ENCODE measurements at places on chromosomes 12 and 14.

GRCh38 chr14:63267171-63267570, 51.6 kb downstream of the GPHB5 start:
- H3K36me3 ChIP-seq, result no peaks in the 10 kb centered on the region
- H3K27me3 ChIP-seq, result peaks cover 6% of the 10 kb centered on the region
- no peak for DNase-seq
- H3K4me1 ChIP-seq, result no peaks in the 10 kb centered on the region
- no peak overlapping the region for H3K27ac ChIP-seq
- no peak overlapping the region for H3K4me3 ChIP-seq

DNA sequence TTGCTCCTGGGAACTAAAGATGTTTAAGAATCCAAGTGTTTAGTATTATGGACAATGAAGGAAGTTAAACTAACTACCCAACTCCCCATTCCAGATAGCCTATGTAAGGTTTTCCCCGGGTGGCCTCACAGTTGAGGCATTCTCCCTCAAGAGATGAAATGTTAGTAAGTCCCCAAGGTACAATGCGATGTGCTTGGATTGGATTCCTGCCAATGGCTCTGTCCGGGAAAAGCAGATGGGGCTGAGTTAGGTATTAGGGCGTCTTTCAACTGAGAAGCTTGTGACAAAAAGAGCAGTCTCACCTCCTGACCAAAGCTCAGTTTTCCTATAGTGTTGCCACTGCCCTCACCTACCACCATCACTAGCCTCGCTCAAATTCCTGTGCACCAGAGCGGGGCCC, 64.8 kb upstream of the E2F7 start:
- no peak overlapping the region for H3K27ac ChIP-seq
- no peak for DNase-seq
- H3K4me3 ChIP-seq, result no peak overlapping the region
- no peaks in the 10 kb centered on the region for H3K36me3 ChIP-seq

GRCh38 chr12:89370850-89371249, 18.5 kb upstream of the DUSP6 start:
- peaks cover 29% of the 10 kb centered on the region for H3K36me3 ChIP-seq

DNA sequence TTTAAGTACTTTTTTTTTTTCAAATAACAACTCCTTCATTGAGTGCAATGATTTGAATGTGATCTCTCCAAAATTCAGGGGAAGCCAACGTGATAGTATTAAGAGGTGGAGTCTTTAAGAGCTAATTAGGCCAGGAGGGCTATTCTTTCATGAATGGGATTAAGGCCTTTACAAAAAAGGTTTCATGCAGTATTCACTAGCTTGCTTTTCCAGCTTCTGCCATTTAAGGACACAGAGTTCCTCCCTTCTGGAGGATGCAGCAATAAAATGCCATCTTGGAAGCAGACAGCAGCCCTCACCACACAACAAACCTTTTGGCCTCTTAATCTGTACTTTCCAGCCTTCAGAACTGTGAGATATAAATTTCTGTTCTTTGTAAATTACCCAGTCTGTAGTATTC, 586.8 kb upstream of the LMO3 start:
- no peak overlapping the region for H3K27ac ChIP-seq
- no peaks in the 10 kb centered on the region for H3K36me3 ChIP-seq
- DNase-seq, result no peak
- no peaks in the 10 kb centered on the region for H3K4me1 ChIP-seq

- no peak for DNase-seq
- H3K4me3 ChIP-seq, result no peak overlapping the region
- no peaks in the 10 kb centered on the region for H3K4me1 ChIP-seq
These were observed 11.3 kb downstream of the ERG28 start for GRCh38 chr14:75649337-75649736.

DNA sequence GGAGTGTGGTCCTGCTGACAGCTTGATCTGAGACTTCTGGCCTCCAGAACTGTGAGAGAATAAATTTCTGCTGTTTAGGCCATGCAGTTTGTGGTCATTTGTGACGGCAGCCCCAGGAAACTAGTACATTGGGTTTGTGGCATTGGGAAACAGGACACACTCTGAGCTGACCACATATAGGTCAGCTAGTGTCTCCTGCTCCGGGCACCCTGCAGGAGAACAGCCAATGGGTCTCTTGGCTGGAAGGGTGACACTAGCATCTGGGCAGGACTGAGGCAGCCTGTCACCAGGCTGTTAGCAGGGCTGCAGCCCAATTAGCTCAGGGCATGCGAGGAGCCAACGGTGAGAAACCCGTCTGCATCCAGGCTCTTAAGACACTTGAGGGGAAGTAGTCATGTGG, 83.2 kb downstream of the PITPNM2 start:
- H3K4me1 ChIP-seq, result peaks cover 17% of the 10 kb centered on the region
- H3K27ac ChIP-seq, result no peak overlapping the region
- no peaks in the 10 kb centered on the region for H3K36me3 ChIP-seq
- no peak overlapping the region for H3K4me3 ChIP-seq

DNA sequence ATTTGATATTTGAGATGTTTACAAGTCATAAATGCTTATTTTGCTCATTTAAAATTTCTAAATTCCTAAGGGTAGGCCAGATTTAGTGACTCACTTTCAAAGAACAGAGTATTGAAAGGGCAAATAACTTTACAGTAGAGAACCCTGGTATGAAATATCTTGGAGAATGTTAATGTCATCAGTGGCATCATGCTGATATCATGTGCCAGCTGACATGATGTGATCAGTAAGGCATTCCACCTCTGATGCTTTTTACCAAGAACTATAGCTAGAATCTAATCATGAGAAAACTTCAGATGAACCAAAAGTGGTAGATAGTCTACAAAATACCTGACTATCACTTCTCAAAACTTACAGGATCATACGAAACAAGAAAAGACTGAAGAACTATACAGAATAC, 2.9 kb upstream of the FLRT2 start:
- no peaks in the 10 kb centered on the region for H3K36me3 ChIP-seq
- no peaks in the 10 kb centered on the region for H3K27me3 ChIP-seq
- H3K4me3 ChIP-seq, result no peak overlapping the region
- DNase-seq, result no peak
- H3K27ac ChIP-seq, result no peak overlapping the region
- H3K4me1 ChIP-seq, result no peaks in the 10 kb centered on the region

DNA sequence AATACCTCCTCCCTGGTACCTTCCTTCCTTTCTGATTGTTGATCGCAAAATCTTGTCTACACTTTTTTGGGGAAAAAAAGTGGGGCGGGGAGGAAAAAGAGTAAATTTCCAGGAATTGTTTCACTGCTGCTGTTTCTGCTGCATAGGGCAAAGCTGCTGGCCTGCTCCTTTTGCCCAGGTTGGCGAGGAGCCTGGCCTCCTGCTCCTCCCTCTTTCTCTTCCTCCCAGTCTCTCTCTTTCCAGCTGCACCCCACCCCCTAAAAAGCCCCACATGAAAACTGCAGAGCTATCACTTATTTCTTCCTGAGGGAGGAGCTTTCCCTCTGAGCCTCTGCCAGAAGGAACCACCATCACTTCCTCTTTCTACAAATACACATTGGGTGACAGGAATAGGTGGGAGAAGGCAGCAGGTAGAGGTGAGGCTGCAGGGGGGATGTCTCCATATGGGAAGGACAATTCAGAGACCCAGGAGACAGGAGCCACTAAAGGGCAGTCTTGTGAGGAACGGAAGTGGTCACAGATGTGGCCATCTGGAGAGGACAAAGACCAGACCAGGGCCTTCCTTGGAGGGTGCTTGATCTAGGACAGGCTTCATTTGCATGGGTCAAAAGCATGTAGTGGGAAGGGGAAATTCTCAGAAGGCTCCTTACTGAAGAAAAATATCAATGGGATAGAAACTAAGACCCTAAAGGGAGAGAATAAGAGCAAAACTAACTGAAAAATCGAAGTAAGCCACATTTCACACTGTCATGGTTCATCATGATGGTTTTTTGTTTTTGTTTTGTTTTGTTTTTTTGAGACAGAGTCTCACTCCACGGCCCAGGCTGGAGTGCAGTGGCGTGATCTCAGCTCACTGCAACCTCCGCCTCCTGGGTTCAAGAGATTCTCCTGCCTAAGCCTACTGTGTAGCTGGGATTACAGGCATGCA, 14.8 kb downstream of the ZBTB39 start:
- H3K27ac ChIP-seq, result no peak overlapping the region
- no peaks in the 10 kb centered on the region for H3K36me3 ChIP-seq
- DNase-seq, result no peak
- H3K27me3 ChIP-seq, result peaks cover 29% of the 10 kb centered on the region
- H3K4me3 ChIP-seq, result no peak overlapping the region

DNA sequence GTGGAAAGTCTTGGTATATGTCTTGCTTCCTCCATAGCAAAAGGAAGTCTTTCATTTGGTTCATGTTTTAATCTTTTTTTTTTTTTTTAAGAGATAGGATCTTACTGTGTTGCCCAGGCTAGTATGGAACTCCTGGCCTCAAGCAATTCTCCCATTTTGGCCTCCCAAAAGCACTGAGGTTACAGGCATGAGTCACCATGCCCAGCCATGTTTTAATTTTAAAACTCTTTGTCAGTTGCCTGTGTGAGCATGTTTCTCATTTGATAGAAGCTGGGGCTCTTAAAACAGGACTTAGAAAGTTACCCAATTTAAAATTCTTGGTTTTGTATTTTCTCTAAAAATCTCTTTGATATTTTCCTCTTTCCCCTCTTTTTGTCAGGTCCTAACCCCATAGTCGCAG, 45.0 kb upstream of the REP15 start:
- H3K4me1 ChIP-seq, result no peaks in the 10 kb centered on the region
- peaks cover 4% of the 10 kb centered on the region for H3K36me3 ChIP-seq
- no peak overlapping the region for H3K4me3 ChIP-seq
- H3K27me3 ChIP-seq, result no peaks in the 10 kb centered on the region
- no peak overlapping the region for H3K27ac ChIP-seq

DNA sequence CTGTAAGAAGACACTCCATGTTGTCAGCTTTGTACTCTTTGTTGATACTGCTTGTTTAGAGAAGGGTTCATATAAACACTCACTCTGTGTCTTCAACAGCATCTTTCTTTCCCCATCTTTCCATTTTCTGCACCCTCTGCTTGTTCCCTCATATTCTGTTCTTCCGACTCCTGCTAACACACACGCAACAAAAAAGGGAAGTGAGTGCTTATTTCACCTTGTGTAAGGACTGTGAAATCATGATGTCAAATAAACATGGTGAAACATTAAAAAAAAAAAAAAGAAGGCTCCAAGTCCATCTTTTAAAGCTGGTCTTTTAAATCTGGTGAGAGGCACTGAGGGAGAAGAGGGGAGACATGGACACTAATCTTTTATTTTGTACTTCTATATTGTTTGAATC, 145.4 kb downstream of the RPAP3 start:
- H3K27me3 ChIP-seq, result no peaks in the 10 kb centered on the region
- H3K36me3 ChIP-seq, result no peaks in the 10 kb centered on the region
- no peaks in the 10 kb centered on the region for H3K4me1 ChIP-seq
- no peak for DNase-seq
- H3K4me3 ChIP-seq, result no peak overlapping the region
- H3K27ac ChIP-seq, result no peak overlapping the region

GRCh38 chr14:50531595-50532501, 521 bp downstream of the MAP4K5 start:
- no peaks in the 10 kb centered on the region for H3K27me3 ChIP-seq
- peak overlapping the region; percentile 67 for H3K4me3 ChIP-seq
- H3K27ac ChIP-seq, result peak overlapping the region; percentile 31
- peaks cover 32% of the 10 kb centered on the region for H3K4me1 ChIP-seq

DNA sequence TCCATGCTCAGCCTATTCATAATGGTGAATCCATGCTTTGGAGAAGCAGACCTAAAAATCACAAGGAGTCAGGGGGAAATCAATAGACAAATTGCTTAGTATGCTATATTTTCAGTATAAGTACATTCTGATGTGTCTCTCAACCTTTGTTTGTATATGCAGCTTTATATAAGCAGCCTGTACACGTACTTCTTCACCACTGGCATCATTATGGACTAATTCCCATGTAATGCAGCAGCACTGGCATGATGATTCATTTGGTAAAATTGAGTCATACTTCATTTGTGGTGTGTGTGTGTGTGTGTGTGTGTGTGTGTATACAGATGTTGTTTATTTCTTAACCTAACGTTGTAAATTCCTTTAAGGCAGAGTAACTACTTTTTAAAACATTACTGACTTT, 10.9 kb downstream of the DCP1B start:
- no peaks in the 10 kb centered on the region for H3K27me3 ChIP-seq
- H3K4me1 ChIP-seq, result no peaks in the 10 kb centered on the region
- H3K27ac ChIP-seq, result no peak overlapping the region

DNA sequence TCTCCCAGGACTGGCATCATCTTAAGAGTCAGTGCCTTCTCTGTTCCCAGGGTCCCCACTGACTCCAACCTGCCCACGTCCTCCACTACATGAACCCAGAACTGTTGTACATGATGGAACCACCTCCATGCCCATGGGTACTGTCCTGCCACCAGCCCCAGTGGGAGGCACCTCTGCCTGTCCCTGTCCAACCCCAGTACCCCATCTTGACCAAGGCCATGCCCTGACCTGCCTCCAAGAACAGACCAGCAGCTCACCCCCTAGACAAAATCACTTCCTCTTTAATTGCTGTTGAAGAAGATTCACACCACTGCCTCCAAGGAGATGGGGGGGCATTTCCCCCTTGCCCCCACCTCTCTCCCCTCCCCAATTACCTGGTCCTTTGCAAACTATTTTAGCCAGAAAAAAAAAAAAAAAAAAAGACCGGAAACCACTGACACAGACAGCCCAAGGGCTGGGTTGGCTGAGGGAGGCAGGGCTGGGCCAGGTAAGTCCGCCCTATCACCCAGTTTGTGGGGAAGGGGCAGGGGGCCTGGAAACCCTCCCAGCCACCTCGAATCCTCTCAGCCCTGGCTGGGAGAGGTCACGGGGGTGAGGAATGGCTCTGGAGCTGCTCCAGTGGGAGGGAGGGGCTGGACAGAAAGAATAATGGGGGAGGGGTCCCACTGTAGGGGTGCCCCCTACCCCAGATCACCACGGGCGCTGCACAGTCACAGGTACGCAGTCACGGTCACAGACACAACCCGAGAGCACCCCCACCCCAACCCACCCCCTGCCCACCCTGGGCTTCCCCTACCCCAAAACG, 13.4 kb downstream of the AGAP2 start:
- H3K4me1 ChIP-seq, result peaks cover 11% of the 10 kb centered on the region
- DNase-seq, result no peak
- peaks cover 35% of the 10 kb centered on the region for H3K36me3 ChIP-seq

- no peaks in the 10 kb centered on the region for H3K36me3 ChIP-seq
- no peaks in the 10 kb centered on the region for H3K27me3 ChIP-seq
- no peak for DNase-seq
- no peak overlapping the region for H3K4me3 ChIP-seq
- no peak overlapping the region for H3K27ac ChIP-seq
These were observed 191.2 kb upstream of the PLXNC1 start for GRCh38 chr12:93957168-93957567.
